ENCODE measurements at places on chromosomes 12 and 14.
A peak's percentile ranks its signal among the peaks of the same experiment; 100 is the strongest.

GRCh38 chr14:24365600-24366412 is 2.2 kb upstream of the NFATC4 start:
- peak; percentile 43 for DNase-seq

GRCh38 chr12:109678719-109679118 is 34.9 kb upstream of the FAM222A start:
- no peak for DNase-seq

DNA sequence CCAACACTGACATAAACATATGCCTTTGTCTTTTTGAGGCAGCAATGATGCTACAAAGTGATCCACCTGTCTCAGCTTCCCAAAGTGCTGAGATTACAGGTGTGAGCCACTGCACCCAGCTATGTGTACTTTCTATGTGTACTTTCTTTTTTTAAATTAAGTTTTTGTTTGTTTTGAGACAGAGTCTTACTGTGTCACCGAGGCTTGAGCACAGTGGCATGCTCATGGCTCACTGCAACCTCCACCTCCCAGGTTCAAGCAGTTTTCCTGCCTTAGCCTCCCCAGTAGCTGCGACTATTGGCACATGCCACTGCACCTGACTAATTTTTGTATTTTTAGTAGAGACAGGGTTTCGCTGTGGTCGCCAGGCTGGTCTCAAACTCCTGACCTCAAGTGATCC is 172.5 kb upstream of the ALG10B start:
- DNase-seq = no peak

DNA sequence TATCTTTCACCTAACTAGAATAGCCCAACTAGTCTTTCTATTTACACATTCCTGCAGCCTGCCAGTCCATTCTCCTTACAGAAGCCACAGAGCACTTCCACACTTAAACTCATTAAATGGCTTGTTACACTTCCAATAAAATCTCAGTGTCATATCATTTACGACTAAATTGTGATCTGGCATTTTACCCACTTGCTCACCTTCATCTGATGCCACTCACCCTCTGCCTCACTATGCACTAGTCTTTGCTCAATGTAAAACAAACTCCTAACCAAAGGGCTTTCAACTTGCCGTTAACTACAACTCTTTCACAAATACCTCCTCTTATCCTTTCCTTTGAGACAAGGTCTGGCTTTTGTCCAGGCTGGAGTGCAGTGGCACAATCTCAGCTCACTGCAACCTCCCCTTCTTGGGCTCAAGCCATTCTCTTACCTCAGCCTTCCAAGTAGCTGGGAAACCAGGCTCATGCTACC is 24.1 kb downstream of the YAF2 start:
- no peak for DNase-seq

DNA sequence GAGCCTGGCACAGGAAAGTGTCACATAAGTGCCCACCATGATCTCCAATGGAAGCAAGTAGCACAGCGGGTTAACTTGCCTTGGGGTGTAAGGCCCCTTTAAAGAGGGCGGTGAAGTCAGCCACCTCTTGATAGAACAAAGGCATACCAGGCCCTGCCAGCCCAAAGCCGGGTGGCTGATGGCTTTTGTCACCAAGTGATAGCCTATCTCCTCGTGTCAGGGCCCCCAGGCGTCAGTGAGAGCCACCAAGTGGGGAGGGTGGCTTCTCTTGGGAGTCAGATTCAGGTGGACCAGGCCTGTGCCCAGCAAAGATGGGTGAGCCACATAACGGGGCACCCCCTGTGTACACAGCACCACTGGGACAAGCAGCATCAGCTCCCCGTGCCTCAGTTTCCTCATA is 8.3 kb upstream of the MYL2 start:
- DNase-seq = no peak

GRCh38 chr14:102731871-102732800 is 45.1 kb upstream of the TRAF3 start:
- DNase-seq = no peak

DNA sequence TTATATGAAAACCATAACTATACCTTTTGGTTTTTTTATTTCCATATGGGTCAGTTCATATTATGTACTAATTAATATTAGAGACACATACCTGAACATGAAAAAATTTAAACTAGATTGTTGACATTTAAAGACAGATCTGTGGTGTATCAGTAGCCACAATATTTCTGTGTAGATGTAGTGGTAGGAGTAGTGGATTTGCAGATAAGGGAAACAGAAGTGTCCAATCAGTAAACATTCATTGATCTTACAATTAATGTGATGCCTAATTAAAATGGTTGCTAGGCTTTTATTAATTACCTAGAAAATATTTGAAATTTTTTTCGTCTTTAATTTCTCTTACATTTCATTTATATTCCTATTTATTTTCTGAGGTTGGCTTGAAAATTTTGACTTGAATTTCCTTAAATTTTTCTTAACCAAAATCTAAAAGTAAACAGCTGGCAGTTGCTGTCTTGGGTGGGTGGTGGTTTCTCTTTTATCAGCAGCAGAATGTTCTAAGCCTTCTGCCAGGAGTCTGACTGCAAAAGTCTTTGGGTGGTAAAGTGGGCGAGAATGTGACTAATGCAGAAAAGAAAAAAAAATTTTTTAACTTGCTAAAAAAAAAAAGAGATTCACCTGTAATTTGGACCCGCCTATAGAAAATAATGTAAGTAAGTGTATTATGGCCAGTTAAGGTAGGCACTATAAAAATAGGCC is 2.4 kb downstream of the FGFR1OP2 start:
- DNase-seq = peak; percentile 3

DNA sequence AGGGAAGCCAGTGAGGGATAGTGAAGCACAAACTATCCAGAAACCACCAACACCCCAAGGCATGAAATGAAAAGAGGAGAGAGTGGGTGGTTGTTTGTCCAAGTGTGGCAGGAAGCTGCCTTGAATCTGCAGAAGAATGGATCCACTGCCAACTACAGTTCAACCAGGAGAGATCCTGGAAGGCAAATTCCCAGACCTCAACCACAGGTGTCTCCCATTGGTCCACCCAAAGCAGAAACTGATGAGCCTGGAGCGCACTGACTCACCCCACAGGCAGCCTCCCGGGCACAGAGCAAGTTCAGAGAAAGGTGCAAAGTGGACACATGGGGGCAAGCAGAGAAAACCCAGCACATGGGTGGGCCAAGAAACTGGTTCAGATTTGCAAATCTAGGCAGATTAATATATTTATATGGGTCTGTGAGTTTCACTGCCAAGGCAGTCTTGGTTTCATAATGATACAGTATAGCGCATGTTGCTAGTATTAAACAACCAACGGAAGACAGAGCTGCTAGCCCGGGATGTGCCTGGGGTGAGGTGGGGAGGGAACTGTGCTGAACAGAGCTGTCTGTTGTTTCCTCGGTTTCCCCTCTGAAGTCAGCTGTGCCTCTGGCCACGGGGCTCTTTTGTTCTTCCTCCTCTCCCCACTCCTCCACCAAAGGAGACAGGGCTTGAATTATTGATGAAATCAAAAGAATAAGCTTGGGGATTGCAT is 416.2 kb upstream of the CCDC196 start:
- no peak for DNase-seq

DNA sequence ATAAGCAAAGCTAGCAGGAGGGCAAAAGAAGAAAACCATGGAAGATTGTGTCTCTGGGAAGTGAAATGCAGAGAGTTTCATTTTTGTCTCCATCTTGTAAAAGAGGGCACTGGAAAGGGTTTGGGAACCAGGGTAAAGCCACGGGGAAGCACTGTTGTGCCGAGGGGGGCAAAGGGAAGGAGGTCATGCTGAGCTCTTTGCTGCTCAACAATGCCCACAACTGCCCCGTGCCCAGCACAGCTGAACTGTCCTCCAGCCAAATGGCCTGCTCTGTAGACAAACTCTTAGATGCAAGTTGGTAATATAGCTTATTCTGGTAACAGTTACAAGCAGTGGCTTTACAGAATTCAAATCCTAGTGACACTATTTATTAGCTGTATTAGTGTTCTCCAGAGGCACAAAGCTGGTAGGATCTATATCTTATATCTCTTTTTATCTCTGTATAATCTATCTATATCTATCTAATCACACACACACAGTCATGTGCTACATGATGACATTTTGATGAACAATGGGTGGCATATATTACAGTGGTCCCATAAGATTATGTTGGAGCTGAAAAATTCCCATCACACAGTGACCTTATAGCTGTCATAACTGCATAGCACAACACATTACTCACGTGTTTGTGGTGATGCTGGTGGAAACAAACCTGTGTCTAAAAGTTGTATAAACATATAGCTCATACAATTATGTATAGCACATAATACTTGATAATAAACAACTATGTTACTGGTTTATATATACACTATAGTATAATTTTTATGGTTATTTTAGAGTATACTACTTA is 203.4 kb upstream of the DDHD1 start:
- DNase-seq = no peak

DNA sequence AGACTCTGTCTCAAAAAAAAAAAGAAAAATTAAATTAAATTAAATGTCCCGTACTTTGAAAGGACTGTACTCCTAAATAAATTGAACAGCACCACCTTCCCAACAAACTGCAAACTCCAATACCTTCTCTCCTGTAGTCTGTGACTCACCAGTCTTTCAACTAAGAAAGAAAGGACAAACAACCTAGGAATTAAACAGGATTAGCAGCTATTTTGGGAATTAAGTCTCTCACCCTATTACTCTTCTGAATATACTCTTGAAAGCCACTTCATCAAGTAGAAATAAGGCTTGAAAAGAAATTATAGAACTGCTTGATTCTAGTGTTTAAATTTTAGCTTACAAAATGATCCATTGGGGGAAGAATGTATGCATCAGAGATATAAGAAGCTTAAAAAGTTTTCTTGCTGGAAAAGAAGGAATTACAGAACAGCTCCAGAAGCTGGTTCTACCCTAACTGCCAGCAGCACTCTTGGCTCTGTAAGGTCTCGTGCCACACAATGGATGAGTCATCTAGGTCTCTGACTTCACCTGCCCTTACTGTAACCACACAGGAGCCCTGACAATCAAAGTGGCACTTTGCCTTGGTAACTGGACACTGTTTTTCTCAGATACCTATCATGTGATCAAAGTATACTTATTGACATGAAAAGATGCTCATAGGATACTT is 57.0 kb upstream of the CERS5 start:
- DNase-seq = no peak

DNA sequence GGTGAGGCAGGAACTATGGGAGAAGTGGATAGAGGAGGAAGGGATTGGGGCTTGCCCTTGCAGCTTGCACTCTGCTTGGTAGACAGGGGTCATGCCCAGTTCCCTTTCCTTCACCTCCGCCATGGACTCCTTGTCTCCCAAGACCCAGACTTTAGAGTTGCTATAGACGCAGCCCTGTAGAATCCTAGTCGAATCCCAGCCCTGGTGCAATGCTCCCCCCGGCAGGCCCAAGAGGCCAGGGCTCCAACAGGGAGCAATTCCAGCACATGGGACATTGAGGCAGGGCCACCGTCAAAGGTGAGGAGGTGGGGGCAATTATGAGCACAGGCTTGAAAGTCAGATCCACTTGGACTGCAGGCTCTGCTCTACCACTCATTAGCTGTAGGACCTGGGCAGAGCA is 29.5 kb upstream of the BCDIN3D start:
- no peak for DNase-seq

GRCh38 chr12:107184359-107184930 is 91.1 kb upstream of the CRY1 start:
- DNase-seq = no peak

GRCh38 chr12:104571328-104571727 is 114.6 kb downstream of the CHST11 start:
- DNase-seq = no peak

- DNase-seq = no peak
Observed at GRCh38 chr14:94152676-94153075, 21.4 kb upstream of the PPP4R4 start.

DNA sequence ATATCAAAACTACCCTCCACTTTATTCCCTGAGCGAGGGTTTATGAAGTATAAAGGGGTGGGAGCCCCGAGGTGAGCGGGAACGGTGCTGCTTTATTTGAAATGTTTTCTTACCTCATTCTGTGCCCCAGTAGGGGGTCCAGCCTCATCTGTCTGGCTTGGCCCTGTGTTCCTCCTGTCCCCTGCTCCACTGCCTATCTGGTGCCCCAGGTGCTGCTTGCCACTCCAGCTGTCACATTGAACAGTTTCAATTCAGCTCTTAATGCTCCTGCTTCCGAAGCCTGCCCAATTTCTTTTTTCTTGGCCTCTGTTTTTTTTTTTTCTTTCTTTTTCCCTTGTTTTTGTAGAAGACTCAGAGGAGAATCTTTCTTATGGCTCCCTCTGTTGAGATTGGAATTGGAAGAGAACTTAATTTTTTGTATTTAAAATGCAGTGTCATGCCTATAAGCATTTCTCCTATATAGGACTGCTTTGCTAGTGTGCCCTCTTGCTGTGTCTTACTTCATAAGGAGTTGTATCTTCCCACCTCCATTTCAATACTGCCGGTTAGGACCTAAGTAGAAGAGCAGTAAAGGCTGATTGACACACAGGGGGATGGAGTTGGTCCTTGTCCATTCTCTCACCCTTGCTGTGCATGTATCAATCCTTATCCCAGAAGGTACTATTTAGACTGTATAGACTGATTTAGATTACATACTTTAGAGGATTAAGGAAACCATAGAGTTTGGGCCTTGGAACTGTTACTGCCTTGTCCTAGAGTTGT is 2.3 kb downstream of the ATXN7L3B start:
- DNase-seq = no peak

DNA sequence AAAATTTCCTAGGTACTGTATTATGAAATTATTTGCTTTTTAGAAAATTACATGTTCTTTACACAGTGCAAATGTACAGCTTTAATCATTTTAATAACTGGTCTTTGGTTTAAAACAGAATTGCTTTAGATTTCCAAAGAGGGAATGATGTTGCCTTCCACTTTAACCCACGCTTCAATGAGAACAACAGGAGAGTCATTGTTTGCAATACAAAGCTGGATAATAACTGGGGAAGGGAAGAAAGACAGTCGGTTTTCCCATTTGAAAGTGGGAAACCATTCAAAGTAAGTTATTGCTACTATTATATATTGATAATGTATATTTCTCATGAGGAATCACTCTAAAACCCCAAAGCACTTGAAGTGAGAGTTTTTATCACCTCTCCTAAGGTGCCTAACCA is 13.4 kb downstream of the LGALS3 start:
- no peak for DNase-seq

DNA sequence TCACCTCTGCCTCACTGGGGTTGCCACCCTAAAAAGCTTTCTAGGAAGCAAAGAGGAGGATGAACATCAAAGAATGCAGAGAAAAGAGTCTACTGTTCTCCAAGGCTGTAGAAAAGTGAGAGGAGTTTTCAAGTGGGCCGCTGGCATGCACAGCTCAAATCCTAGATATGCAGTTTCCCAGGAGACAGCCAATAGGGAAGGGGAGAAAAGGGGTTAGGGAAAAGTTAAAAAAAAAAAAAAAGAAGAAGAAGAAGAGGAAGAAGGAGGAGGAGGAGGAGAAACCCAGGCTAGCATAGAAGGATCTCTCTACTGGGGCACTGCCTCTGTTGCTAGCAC is 682 bp downstream of the BATF start:
- no peak for DNase-seq

- no peak for DNase-seq
Observed at GRCh38 chr12:3255057-3255456, 177.9 kb downstream of the TSPAN9 start.
